Fibroblast of lung (primary cell): ENCODE measurements at places on chromosomes 12 and 14. TPM values are rescaled to one million over a fixed set of nuclear protein-coding genes. Genes with fewer than 3 reads are reported as not detected.

PAPLN gene
- total RNA-seq = 6.9 and 9.5 TPM in 2 replicates

ABCC9 gene
- 8.7 and 9.9 TPM in 2 replicates for total RNA-seq

KRT1 gene
- not detected in 2 replicates for total RNA-seq

FGF23 gene
- total RNA-seq = not detected in 2 replicates

NEDD8 gene
- 140 and 145 TPM in 2 replicates for total RNA-seq

TAS2R8 gene
- total RNA-seq = under 0.01 TPM in 1 of 2 replicates, not detected in the other

ACVRL1 gene
- total RNA-seq = 20.8 and 36.2 TPM in 2 replicates

AQP2 gene
- total RNA-seq = not detected in 2 replicates

PDE3A gene
- total RNA-seq = 0.17 and 0.26 TPM in 2 replicates

DNA sequence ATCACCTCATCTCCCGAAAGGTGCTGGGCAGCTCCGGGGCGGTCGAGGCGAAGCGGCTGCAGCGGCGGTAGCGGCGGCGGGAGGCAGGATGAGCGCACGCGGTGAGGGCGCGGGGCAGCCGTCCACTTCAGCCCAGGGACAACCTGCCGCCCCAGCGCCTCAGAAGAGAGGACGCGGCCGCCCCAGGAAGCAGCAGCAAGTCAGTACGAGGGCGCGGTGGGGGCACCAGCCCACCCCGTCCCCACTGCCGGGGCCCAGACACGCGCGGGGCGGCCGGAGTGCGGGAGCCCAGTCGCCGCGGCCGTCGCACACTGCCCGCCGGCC, 862 bp downstream of the HMGA2 start:
- no peak for DNase-seq

DNA sequence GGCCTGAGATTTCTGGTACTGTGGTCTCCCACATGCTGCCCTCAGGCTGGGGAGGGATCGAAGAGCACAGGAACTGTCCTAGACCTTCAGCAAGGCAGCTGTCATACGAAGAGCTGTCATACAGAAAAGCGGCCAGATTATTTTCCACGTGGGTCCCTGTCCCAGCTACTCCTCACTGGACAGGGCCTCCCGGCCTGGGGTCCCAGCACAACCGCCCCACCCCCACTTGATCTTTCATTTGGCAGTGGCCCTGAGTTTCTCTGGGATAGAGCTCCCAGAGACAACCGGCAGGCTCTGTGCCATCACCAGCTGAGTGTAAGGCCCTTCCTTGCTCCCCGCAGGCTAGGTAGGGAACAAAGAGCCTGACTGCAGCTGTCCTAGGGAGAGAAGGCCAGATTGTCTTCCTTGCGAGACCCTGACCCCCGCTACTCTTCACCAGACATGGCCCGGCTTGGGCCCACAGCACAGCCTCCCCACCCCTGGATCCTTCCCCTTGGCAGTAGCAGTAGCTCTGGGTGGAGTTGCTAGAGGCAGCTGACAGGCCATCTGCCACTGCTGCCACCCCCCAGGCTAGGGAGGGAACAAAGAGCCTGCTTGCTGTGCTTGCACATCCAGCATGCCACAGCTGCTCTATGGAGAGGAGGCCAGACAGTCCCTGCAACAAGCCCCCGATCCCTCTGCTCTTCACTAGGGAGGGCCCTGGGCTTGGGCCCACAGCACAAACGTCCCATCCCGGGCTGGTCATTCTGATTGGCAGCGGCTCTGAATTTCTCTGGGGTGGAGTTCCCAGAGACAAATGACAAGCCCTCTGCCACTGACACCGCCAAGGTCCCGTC, 3.1 kb upstream of the OR4N2 start:
- no peak for DNase-seq

DNA sequence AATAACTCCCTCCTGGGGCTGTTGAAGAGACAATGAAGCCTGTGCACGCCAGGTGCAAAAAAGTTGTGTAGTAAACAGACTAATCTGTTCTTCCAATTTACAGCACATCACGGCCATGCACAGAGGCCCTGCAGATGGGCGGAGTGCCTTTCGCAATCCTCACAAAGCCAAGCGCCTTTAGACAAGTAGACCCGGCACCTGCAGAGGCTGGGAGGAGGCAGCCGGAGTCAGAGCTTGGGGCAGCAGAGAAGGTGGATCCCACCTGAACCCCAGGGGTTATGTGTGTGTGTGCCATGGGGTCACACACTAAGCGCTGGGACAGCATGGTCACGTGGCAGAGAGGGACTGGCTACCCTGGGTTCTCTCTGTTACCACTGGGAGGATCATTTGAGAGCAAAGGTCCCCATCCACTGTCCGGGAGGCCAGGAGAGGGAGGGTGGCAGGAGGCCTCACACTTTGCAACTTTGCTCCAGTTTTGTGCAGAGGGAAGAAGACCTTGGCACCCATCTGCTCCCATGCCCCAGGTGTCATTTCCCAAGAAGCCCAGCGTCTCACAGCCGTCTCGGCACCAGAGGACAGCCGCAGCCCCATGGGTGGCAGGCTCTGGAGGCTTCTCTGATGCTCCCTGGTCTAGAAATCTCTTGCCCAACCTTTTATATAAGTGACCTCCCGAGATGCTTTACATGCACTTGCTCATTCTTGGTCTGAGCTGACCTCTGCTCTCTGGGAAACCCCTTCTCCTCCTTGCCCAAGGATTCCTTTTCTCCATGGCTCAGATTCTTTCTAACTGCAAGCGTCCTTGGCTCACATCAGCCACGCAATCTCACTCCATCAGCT, 80.0 kb upstream of the DICER1 start:
- no peak for DNase-seq

- no peak for DNase-seq
These were observed 47.0 kb downstream of the ITPK1 start for GRCh38 chr14:93068711-93069110.

GRCh38 chr12:3203713-3204112, 126.5 kb downstream of the TSPAN9 start:
- DNase-seq = no peak
